ENCODE measurements at places on chromosomes 2 and 18. TPM values are rescaled to one million over a fixed set of nuclear protein-coding genes. Genes with fewer than 3 reads are reported as not detected.

LYG2 gene
- not detected for total RNA-seq

FAM168B gene
- 119 TPM for total RNA-seq

SPATA3 gene
- total RNA-seq: not detected

INHBB gene
- total RNA-seq: not detected

MPPE1 gene
- total RNA-seq: 39.9 TPM

FBXO36 gene
- 2.5 TPM for total RNA-seq

CDH7 gene
- not detected for total RNA-seq

ASB18 gene
- total RNA-seq: not detected

SOWAHC gene
- total RNA-seq: 8.6 TPM

ABCG5 gene
- not detected for total RNA-seq

CFAP221 gene
- not detected for total RNA-seq

RESP18 gene
- total RNA-seq: not detected

IL37 gene
- total RNA-seq: not detected

ATOH8 gene
- 55.9 TPM for total RNA-seq

FN1 gene
- total RNA-seq: 11,839 TPM

TMBIM1 gene
- total RNA-seq: 111 TPM

EML6 gene
- total RNA-seq: 0.66 TPM

PTGR3 gene
- 13.4 TPM for total RNA-seq

EPB41L3 gene
- total RNA-seq: 56.6 TPM

RAB6D gene
- total RNA-seq: not detected

ESPNL gene
- total RNA-seq: 9.8 TPM

NT5C1B gene
- total RNA-seq: not detected

LRP1B gene
- total RNA-seq: not detected

All from smooth muscle cell of trachea (primary cell).